ENCODE measurements at places on chromosomes 1 and 21. TPM values are rescaled to one million over a fixed set of nuclear protein-coding genes. Genes with fewer than 3 reads are reported as not detected.

GRCh38 chr1:82762829-82763532, 962.2 kb downstream of the ADGRL2 start:
- DNase-seq, result no peak

GRCh38 chr1:172753964-172754363, 95.1 kb downstream of the FASLG start:
- DNase-seq, result no peak

DNA sequence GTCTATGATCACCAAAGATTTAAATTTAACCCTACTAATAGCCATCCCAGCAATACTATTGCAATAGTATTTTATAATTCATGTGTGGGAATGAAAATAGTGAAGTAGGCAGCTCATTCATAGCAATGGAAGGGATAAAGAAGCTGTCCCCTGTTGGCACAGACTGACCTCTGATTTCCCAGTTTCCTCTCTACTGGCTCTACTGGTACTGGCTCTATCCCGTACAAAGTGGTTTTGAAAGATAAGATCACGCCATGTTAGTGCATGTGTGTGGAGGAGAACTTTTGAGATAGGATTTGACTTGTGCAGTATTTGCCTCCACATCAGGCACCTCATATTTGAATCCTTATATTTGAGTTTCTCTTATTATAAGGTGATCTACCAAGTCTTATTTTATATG, 227.3 kb upstream of the ADGRL2 start:
- no peak for DNase-seq

The SPATA17 gene
- total RNA-seq, result 1.2 TPM

The TNNT2 gene
- 10,350 TPM for total RNA-seq
